ENCODE measurements at places on chromosomes 3 and 15.
A peak's percentile ranks its signal among the peaks of the same experiment; 100 is the strongest.

DNA sequence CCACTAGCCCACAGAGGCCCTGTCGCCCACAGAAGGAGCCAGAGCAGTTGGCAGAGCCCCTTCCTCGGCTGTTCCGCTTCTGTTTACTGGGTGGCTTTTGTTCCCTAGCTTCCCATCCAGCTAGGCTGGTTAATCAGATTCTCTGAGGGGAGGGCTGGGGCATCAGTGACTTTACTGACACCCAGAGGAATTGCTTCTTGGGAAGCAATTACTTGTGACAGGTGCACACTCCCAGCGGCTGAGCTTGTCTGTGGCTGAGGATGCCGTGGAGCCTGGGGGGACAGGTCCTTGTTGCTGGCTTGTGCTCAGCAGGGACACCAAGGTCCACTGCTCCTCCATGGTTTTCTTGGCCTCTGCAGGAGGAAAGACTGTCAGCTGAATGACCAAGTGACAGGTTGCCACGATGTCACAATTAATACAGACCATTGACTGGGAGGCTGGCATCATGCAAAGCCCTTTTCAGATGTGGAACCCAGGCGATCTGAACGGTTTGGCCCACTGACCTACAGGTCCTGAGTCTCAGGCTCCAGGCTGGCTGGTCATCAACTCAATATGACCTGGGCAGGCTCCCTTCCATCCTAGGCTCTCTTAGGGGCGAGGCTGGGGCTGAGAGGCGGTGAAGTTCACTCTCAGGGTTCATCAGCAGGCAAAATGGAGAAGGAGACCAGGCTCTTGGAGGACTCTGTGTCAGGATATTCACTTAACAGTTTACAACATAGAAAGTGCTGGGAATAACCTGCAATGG, 31.8 kb upstream of the SFMBT1 start:
- peak; percentile 2 for DNase-seq

GRCh38 chr3:44026220-44026865, 215.3 kb upstream of the TOPAZ1 start:
- DNase-seq, result no peak

DNA sequence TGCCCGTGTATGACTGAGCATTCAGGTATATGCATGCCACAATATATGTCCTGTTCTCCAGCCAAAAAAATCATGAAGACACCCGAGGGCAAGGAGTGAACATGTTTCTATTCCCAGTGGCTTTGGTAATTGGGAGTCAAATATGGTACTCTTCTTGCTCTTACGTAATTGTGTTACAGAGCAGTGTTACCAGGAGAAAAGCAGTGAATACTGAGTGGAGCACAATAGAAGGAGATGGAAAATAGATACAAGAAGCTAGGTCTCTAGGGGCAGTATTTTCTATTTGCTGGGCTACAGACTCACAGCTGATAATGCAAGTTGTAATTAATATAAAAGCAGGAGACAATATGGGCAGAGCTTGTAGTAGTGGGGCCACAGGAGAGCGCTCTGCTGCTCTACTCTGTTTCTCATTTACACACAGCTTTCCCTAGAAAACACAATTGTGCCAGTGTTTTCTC, 13.2 kb downstream of the MEIS2 start:
- DNase-seq, result no peak

DNA sequence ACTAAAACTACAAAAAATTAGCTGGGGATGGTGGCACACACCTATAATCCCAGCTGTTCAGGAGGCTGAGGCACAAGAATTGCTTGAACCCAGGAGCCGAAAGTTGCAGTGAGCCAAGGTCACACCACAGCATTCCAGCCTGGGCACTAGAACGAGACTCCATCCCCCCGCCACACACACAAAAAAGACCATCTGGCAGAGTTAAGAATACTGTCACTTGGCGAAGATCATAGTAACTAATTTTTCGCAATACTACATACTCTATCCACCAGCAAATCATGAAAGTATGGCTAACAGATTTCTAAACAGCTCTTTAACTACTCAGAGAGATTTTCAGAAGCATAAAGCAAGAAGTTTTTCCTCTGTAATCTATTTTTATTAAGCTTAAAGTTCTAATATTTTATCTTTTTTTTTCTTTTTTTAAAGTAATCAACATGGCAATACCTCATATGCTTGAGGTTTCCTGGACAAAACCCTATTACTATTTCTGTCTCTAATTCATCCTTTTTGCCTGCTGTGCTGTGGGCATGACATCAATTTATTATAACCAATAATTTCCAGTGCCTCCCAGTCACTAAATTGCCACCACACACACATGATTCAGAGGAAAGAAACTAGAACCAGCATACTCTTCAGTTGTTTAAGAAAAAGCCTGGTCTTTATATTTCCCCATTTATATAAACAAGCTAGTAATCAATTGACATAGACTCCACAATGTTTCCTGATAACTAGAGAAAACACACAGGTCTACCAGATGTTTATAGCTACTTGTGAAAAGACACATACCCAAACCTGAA, 46.9 kb downstream of the CHSY1 start:
- no peak for DNase-seq

- no peak for DNase-seq
Measured at GRCh38 chr3:89571707-89572106, 464.3 kb downstream of the EPHA3 start.

All from NCI-H1417 (cell line).